ENCODE measurements at places on chromosomes 6 and 20. TPM values are rescaled to one million over a fixed set of nuclear protein-coding genes. Genes with fewer than 3 reads are reported as not detected.

DOK5 gene
- polyA plus RNA-seq, result 0.37 TPM

EEF1A2 gene
- 0.73 TPM for polyA plus RNA-seq

THEMIS gene
- 0.22 TPM for polyA plus RNA-seq

ZNF165 gene
- 5.2 TPM for polyA plus RNA-seq

- H3K27ac ChIP-seq, result no peak overlapping the region
- no peaks in the 10 kb centered on the region for H3K4me1 ChIP-seq
- peaks cover 33% of the 10 kb centered on the region for H3K36me3 ChIP-seq
- no peaks in the 10 kb centered on the region for H3K27me3 ChIP-seq
Measured at GRCh38 chr6:11188161-11188915, 44.1 kb downstream of the NEDD9 start.

DNA sequence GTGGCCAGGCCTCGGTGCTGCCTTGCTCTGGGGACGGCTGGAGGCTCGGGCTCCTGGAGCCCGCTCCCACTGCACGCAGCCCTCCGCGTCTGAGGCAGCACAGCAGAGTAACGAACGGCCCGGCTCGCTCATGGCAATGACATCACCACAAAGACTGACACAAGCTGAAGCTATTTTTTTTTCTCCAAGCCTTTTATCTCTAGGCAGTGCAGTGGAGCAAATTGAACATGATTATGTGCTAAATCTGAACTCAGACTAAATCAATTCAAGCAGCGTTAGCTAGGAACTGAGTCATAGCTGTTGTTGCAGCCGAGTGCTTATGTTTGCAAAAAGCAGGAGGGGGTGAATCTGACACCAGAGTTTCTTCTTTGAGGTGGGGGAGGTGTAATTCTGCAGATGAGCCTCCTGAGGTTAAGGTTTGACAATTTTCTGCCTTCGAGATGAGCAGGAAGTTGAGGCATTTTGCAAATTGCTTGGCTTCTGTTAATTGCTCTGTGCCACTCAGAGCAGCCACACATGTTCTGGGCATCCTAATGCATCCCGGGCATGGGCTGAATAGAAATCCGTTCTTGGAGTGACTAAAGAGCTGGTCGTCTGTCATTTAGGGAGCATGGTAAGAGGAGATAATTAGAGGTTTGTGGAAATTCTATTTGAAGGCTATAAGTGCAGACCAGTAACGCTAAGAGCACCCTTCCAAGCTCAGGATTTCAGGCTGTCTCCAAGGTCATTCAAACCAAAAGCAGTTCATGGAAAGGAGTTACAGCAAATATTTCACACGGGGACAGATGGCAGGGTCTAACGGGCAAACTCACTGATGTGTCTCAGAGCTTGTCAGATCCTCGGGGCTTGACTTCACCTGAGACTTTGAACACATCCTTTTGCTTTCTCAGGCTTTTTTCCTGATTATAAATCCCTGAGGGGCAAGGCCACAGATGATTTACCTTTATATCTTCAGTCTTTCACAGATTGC, 155.1 kb upstream of the ENPP5 start:
- H3K27me3 ChIP-seq, result no peaks in the 10 kb centered on the region
- no peak overlapping the region for H3K4me3 ChIP-seq
- no peak overlapping the region for H3K27ac ChIP-seq
- H3K4me1 ChIP-seq, result peaks cover 25% of the 10 kb centered on the region
- H3K36me3 ChIP-seq, result no peaks in the 10 kb centered on the region
- peak; percentile 26 for DNase-seq

DNA sequence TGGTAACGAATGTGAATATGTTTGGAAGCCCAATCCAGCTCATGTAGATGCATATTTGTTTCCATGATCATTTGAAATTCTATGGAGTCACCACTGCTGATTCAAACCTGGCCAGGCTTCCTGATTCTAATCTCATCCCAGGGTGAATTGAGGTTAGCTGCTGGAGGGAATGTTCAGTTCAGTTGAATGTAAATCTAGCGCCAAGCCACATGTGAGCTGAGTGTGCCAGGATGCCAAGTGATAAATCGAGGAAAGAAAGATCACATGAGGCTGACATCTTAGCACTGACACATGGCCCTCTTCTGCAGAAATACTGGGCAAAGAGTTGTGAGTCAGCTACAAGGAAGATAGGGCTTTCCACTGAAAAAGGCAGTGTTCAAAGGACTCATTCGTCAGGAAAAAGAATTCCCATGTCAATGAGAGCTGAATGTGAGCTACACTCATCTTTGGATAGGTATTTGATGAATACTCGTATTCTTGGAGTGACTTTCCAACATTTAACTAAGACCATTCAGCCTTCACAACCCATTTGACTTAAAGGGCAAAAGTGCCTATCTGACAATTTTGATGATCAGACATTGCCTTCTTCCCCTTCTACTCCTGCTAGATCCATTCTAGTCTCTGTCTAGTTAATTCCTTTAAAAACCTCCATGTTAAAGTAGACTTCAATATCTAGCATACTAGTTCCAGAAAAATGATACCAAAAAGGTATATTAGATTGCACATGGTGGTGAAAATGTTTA, 172.1 kb downstream of the MTFR2 start:
- H3K4me3 ChIP-seq, result no peak overlapping the region
- peaks cover 6% of the 10 kb centered on the region for H3K4me1 ChIP-seq
- no peak for DNase-seq

DNA sequence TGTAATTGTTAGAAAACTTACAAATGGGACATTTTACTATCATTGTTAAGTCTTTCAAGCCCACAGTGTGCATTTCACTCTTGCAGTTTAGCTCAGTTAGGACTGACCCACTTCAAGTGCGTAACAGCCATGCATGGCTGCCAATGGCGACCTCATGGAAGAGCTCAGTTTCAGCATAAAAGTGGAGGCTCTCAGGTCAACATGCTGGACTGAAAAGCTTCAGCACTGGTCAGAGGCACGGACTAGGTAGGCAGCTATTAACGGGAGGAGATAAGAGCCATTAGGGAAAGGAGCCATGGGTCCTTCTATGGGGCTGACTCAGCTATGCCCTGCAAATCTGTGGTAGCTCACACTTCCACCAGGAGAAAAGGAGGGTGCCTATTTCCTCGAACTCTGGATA, 101.8 kb downstream of the TTLL2 start:
- peak; percentile 21 for DNase-seq
- no peaks in the 10 kb centered on the region for H3K27me3 ChIP-seq

- H3K4me3 ChIP-seq, result no peak overlapping the region
- H3K27ac ChIP-seq, result no peak overlapping the region
- no peak for DNase-seq
- H3K4me1 ChIP-seq, result peaks cover 1% of the 10 kb centered on the region
- H3K36me3 ChIP-seq, result no peaks in the 10 kb centered on the region
Measured at GRCh38 chr6:156699017-156699421, 78.2 kb upstream of the ARID1B start.

DNA sequence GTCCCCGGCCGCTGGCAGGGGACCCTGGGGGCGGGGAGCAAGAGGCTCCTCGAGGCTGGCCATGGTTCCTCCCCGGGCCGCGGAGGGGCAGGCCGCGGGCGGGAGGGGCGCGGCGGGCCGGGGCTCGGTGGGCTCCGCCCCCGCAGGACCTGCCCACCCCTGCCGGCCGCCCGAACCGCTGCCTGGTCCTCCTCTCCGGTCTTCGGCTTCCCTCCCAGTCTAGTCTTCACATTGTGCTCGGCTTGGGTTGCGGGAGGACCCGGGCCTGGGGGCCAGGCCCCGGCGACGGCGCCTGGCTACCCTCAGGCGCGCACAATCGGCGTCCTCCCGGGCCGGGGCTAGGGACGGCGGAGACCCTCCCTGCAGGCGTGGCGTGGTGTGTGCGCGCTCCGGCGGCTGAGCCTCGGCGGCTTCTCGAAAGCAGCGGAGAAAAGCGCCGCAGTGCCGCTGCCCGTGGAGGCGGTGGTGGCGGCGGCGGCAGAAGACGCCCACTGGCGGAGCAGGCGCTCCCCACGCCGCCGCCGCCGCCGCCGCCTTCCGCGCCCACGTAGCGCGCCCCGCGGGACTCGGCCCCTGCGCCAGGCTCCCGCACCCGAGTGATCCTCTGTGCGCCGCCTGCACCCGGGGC, at the start of gene PDE10A:
Gene PDE10A (minus strand): TSS at position 493 of the 628 bp plus-strand sequence. CDS start 430 bp downstream, at position 63.
- peaks cover 29% of the 10 kb centered on the region for H3K4me1 ChIP-seq
- peak; percentile 90 for DNase-seq
- H3K27ac ChIP-seq, result no peak within 1 kb of the TSS
- H3K4me3 ChIP-seq, result peak within 1 kb of the TSS; percentile 53
- no peaks in the 10 kb centered on the region for H3K36me3 ChIP-seq

- H3K4me1 ChIP-seq, result no peaks in the 10 kb centered on the region
- DNase-seq, result no peak
- H3K27me3 ChIP-seq, result peaks cover 12% of the 10 kb centered on the region
- H3K36me3 ChIP-seq, result no peaks in the 10 kb centered on the region
- no peak overlapping the region for H3K27ac ChIP-seq
Measured at GRCh38 chr20:38652995-38653394, 51.4 kb downstream of the ARHGAP40 start.

Measured in lung (tissue), 17 donors.